ENCODE measurements at places on chromosomes 2 and 18. TPM values are rescaled to one million over a fixed set of nuclear protein-coding genes. Genes with fewer than 3 reads are reported as not detected.
A peak's percentile ranks its signal among the peaks of the same experiment; 100 is the strongest.

Gene EFHD1
- 15.9 TPM for total RNA-seq

Gene GPR55
- 0.39 TPM for total RNA-seq

Gene RESP18
- total RNA-seq = not detected

Gene BMPR2
- total RNA-seq = 74.6 TPM

- peak; percentile 53 for DNase-seq
These were observed 307.4 kb upstream of the VWC2L start for GRCh38 chr2:214103276-214104001.

DNA sequence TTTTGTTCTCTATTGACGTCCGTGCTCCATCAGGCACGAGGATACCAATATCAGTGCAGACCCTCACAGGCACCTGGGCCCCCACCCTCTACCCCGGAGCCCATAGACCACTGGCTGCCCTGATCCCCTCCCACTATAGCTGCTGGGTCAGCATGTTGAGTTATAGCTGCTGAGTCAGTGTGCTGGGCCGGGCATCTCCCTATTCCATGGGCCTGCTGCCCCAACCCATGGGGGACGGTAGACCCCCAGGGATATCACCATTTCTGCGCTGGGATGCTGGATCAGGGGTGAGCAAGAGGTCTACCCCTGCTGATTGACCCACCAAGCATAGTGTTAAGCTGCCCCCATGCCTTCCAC lies 100.1 kb upstream of the ST3GAL5 start:
- DNase-seq = no peak

DNA sequence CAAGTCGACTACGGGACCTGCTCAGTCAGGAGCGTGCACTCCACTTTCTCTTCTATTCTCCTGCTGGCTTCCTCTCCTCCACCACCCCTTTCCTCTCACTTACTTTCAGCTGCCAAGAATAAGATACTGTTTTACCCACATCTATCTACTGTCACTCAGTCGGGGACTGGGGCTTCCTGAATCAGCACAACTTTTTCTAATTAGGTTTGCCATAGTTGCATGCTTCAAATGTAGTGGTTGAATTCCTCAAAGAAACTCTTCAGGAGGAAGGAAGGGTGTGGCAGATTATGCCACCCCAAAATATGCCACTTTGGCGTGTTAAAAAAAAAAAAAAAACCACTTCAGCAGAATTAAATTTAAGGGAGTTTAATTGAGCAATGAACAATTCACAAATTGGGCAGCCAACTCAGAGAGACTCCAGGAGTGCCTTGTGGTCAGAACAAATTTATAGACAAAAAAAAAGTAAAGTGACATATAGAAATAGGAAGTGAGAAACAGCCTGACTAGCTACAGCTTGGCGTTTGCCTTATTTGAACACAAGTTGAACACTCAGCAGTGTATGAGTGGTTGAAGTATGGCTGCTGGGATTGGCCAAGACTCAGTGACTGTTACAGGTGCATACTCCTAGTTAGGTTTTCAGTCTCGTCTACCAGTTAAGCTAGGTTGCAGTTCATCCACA lies 32.5 kb upstream of the RMDN2 start:
- no peak for DNase-seq

GRCh38 chr2:147567136-147567535 lies 277.7 kb upstream of the ACVR2A start:
- no peak for DNase-seq

DNA sequence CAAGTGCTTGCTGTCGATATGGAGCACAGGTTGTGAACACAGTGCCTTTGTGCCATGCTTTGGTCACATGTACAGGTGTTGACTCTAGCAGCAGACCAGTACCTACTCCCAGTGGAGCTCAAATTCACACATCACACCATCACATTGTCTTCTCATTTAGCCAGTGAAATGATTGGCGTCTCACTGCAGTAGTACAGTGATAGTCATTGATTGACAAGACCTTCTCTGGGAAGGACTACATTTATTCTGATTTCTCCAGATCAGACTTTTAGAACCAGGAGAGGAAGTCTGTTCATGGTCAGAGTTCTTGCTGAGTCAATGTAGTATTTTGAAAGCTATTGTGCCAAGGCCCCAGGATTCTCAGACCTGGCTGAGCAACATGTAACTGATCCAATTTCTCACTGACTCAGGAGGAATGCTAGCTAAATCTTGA lies 75.2 kb downstream of the FMNL2 start:
- no peak for DNase-seq

GRCh38 chr2:27078267-27079194 lies at the start of gene EMILIN1:
EMILIN1 (plus strand) TSS chr2:27078615; CDS start chr2:27079066, 451 bp downstream.
- peak; percentile 88 for DNase-seq

GRCh38 chr2:119764832-119765231 lies 5.1 kb downstream of the PTPN4 start:
- DNase-seq = no peak

DNA sequence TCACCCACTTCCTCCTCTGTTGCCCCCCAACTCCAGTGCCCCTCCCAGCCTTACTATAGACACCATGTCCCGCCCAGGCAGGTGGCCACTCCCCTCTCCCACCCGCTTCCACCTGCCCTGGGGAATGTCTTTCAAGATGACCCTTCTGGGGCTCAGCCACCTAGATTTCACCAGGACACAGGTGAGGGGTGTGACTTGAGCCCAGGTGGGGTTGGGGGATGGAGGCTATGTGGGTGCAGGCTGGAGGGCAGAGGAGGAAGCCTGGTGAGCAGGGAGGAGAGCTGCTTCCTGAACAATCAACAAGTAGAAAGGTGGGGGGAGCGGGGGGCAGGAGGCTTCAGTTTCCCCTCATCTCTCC lies 8.7 kb downstream of the ADRA2B start:
- DNase-seq = no peak

GRCh38 chr2:233602076-233602475 lies 15.4 kb upstream of the UGT1A8 start:
- no peak for DNase-seq

DNA sequence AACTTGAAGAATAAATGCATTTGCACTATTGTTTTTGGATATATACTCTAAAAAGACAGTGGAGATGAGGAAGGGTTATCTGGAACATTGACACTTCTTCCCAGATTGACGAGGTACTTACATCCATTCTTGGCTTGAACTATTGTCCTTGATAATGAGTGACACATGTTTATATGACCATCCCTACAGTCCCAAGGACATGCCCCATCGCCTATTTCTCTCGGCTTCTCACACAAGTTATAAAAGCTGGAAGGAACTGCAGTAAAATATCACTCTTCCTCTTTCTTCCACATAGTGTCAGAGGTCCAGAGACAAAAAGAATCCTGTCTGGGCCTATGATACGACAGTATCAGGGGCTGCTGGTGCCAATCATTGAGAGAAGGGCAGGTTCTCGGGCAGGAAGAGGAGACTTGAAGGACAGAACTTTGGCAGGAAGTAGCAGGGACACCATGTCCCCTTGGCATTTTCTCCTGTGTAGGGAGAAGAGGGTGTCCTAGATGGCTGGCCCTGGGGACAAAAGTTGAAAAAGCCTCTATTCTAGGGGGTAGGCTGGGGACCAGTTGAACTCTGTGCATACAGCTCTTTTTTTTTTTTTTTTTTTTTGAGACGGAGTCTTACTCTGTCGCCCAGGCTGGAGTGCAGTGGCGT lies 5.8 kb upstream of the CABLES1 start:
- DNase-seq = no peak

DNA sequence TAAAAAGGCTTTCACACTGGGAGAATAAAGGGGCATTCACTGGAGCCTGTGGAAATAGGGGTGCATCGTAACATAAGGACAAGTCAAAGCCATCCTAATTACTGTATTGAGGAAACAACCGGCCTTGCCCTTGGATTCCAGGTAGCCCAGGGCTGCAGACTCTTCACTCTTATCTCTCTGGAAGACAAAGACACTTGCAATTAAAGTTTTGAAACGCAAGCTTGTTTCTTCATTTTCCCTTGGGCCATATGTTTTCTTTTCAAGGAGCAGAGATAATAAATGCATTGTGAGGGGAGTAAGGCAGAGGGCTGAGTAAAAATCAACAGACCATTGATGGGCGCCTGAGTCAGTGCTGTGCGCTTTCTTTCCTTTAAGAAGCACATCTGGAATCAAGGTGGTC lies 11.5 kb downstream of the TNFRSF11A start:
- DNase-seq = no peak

Data from ureter (tissue), 1 donor.